ENCODE measurements at places on chromosomes 3 and 15. TPM values are rescaled to one million over a fixed set of nuclear protein-coding genes. Genes with fewer than 3 reads are reported as not detected.

DNA sequence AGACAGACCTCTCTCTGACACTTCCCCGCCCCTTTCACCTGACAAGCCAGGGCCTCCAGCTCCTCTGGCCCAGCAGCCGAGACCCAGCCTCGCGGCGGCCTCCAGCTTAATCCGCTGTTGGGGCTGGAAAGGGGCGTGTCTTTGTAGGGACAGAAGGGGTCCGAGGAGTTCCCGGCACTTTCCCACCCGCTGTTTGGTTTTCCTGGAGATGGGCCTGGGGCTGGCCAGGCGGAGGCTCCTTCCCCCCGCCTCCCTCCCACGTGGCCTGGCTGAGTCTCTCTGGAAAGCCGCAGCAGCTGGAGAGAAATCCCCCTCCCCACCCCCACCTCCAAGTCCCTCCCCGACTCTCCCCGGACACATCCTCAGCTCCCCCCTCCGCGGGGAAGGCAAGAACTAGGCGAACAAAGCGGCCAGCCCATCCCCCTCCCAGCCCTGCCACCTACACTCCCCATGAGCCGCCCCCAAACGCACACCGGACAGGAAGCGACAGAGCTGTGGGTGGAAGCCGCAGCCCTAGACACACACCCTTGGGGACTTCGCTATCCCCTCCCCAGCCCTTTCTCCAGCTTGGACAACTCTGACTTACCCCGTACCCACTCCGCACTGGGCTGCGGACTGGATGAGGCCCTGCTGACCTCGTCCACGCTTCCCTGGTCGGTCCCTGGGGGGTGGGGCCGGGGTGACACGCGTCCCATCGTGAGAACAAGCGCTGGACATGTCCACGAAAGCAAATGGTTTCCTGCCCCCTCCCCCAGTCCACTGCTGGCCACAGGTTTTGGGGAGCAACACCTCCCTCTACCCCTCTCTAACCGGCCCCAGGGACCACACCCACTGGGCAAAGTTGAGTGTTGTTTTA, 1.2 kb downstream of the IGDCC4 start:
- H3K4me1 ChIP-seq, result peaks cover 13% of the 10 kb centered on the region
- H3K27ac ChIP-seq, result peak overlapping the region; percentile 14
- peak overlapping the region; percentile 34 for H3K4me3 ChIP-seq
- peak; percentile 50 for DNase-seq
- H3K36me3 ChIP-seq, result no peaks in the 10 kb centered on the region

DNA sequence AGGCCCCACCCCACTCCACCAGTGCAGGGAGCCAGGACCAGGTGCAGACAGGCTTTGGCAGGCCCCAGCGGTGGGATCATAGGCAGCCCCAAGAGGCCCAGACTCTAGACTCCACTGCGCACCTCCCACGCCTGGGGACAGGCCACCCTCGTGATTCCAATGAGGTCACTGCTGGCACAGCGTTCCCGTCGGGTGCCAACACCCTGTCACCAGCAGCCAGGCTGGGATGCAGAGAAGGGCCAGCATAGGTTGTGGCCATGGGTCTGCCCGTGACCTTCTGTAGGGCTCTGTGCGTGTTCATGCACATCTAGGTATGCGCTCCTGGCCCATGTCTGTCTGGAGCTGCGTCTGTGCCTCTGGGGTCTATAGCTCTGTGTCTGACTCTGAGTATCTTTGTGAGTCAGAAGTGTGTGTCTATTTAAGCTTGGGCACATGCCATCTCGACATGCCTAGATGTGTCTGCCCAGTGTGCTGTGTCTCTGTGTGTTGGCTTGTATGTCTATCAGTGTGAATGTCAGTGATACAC, 13.0 kb downstream of the VIPR1 start:
- no peaks in the 10 kb centered on the region for H3K27me3 ChIP-seq
- peak overlapping the region; percentile 84 for H3K27ac ChIP-seq
- H3K36me3 ChIP-seq, result no peaks in the 10 kb centered on the region
- no peak overlapping the region for H3K4me3 ChIP-seq

- no peaks in the 10 kb centered on the region for H3K4me1 ChIP-seq
- no peak overlapping the region for H3K4me3 ChIP-seq
- no peaks in the 10 kb centered on the region for H3K27me3 ChIP-seq
- no peaks in the 10 kb centered on the region for H3K36me3 ChIP-seq
These were observed 75.2 kb upstream of the GRM7 start for GRCh38 chr3:6785726-6786125.

DNA sequence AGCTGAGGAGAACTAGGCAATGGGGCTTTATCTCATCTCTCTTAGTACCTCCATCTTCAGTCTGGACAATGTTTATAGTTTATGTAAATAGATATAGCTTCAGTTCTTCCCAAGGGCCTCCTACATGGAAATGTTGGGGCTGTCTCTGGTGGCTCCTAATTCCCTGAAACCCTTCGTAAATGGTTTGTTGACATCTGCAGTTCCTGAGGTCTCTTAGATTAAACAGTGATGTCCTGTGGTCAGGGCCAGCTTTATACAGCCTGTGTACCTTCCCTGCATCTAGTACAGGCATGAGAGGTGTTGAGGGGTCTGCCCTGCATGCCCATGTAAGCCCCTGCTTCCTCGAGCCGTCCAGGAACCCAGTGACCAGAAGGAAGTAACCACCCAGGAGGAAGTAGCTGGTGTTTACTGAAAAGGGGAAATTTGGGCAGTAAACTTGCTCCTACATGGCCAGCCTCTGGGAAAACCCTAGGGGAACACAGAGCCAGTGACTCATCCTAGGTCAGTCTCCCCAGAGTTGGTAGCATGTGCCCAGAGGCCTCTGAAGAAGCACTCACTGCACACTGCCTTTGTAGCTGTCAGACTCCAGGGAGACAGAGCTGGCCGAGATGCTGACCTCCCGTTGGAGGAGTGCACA, 4.7 kb upstream of the TBC1D2B start:
- H3K27me3 ChIP-seq, result no peaks in the 10 kb centered on the region
- H3K36me3 ChIP-seq, result no peaks in the 10 kb centered on the region
- H3K4me3 ChIP-seq, result no peak overlapping the region
- no peak for DNase-seq

DNA sequence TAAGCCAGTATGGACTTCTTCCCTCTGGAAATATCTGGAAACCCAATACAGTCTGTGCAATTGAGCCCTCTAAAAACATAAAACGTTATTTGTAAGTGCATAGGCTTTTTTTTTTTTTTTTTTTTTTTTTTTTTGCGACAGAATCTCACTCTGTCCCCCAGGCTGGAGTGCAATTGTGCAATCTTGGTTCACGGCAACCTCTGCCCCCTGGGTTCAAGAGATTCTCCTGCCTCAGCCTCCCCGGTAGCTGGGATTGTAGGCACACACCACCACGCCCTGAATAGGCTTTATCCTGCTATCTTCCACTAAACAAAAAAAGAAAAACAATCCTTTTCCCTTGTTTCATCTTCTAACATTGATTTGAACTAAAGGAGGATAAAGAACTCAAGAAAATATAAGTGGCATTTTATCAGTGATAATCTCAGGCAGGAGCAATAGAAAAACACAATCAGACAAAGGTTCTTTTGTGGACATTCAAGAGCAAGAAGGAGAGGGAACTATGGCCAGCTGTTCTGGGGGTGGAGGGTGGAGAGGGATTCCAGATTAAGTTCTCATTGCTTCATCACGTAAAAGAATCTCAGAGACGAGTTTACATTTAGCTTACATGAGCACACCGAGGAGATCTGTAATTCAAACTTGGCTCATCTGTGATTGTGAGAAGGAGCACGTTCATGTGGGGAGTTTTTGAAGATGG, 68.6 kb downstream of the ITGB5 start:
- H3K27me3 ChIP-seq, result no peaks in the 10 kb centered on the region
- no peak overlapping the region for H3K4me3 ChIP-seq
- H3K4me1 ChIP-seq, result peaks cover 3% of the 10 kb centered on the region
- peaks cover 30% of the 10 kb centered on the region for H3K36me3 ChIP-seq

- H3K27me3 ChIP-seq, result no peaks in the 10 kb centered on the region
- DNase-seq, result peak; percentile 81
- H3K4me3 ChIP-seq, result no peak overlapping the region
- no peaks in the 10 kb centered on the region for H3K36me3 ChIP-seq
These were observed 626.1 kb downstream of the MAGI1 start for GRCh38 chr3:65412588-65412987.

DNA sequence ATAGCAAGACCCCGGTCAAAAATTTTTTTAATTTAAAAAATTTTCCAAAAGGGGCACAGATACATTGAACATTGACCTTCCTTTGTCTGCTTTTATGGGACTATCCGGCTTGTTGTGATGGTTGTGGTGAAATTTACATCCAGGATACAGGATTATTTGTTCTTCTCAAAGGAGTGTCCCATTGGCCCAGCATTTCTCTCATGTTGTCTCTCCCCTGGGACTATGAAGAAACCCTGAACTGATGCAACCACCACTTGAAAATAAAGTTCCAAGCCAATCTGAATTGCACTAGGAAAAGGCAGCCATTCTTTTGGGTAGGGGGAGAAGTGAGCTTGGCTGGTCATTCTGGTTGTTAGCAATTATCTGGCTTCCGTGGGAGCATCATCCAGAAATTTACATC, 58.4 kb downstream of the PPARG start:
- DNase-seq, result no peak
- H3K4me3 ChIP-seq, result no peak overlapping the region
- peaks cover 18% of the 10 kb centered on the region for H3K4me1 ChIP-seq
- no peaks in the 10 kb centered on the region for H3K27me3 ChIP-seq
- no peaks in the 10 kb centered on the region for H3K36me3 ChIP-seq

- H3K4me1 ChIP-seq, result no peaks in the 10 kb centered on the region
- no peak for DNase-seq
- H3K36me3 ChIP-seq, result no peaks in the 10 kb centered on the region
- H3K27ac ChIP-seq, result no peak overlapping the region
- H3K27me3 ChIP-seq, result no peaks in the 10 kb centered on the region
These were observed 150.3 kb upstream of the NR2F2 start for GRCh38 chr15:96180087-96180748.

DNA sequence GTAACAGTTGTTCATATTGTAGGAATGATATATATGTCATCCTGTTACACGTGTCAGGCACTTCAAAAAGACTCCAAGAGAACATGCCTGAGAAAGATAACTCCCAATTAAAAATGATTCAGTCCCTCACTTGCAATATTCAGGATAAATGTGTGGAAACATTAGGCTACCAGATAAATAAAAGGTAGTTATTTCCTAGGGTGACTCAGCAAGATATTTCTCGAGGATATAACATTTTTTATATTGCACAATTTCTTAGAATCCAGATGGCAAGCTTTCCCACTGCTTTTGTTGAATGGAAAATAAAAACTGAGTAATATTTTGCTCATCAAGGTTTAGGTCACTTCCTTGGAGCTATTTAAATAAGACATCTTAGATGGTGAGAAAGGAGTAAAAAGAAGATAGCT, 181.4 kb downstream of the GAP43 start:
- no peaks in the 10 kb centered on the region for H3K36me3 ChIP-seq
- no peak for DNase-seq
- no peak overlapping the region for H3K4me3 ChIP-seq
- H3K27ac ChIP-seq, result no peak overlapping the region
- H3K4me1 ChIP-seq, result peaks cover 2% of the 10 kb centered on the region
- no peaks in the 10 kb centered on the region for H3K27me3 ChIP-seq

Gene AMOTL2
- 109 TPM for total RNA-seq

DNA sequence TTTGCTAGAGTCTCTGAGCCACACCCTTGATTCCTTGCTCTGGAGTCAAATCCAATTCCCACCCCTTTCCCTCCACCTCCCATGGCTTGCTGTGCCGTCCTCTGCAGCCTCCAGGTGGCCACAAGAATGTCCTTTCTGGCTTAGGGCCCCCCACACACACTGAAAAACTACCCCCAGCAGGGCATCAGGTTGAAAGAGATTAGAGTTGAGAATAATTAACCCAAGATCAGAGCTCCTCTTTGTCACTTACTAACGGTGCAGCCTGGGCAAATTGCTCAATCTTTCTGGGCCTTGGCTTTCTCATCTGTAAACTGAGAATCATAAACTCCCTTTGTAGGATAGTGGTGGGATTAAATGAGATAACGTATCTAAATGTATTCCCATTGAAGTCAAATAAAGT, 78.5 kb downstream of the MRPL46 start:
- H3K36me3 ChIP-seq, result no peaks in the 10 kb centered on the region
- no peak overlapping the region for H3K27ac ChIP-seq
- H3K4me3 ChIP-seq, result no peak overlapping the region
- no peaks in the 10 kb centered on the region for H3K4me1 ChIP-seq
- no peak for DNase-seq
- no peaks in the 10 kb centered on the region for H3K27me3 ChIP-seq

DNA sequence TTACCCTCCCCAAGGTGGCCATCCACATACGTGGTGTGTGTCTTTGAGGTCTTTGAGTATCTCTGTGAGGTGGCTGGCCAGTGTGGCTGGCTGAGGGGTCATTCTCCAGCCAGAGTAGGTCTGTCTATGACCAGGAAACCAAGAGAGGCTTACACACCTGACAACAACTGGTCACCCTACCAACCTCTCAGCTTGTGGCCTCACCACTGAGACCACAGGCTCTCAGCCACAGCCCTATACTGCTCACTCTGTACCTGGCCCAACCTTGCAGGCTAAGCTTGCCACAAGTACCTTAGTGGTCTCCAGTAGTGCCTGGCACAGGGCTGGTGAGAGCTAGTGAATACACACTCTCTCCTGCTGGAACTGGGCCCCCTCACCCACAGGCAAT, 5.1 kb downstream of the HEMK1 start:
- H3K27me3 ChIP-seq, result no peaks in the 10 kb centered on the region
- peaks cover 13% of the 10 kb centered on the region for H3K4me1 ChIP-seq
- no peak overlapping the region for H3K27ac ChIP-seq
- no peak overlapping the region for H3K4me3 ChIP-seq
- DNase-seq, result no peak

Gene HRG
- total RNA-seq, result not detected

DNA sequence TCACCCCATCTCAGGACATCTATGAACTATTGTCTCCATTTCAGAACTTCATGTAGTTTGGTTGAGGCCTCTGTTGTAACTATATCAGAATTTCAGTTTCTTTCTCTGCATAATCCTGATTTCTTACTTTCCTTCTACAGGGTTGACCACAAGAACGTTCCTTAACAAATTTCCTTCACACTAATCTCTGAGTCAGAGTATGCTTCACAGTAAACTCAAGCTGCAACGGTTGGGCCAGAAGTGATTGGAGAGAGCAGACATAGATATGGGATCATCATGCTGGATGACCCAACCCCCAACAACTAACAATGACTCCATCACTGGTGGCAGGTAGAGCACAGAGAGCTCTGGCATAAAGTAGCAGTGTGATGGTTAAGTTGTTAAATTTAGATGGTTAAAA, 128.8 kb upstream of the OSTN start:
- no peaks in the 10 kb centered on the region for H3K36me3 ChIP-seq
- H3K4me3 ChIP-seq, result no peak overlapping the region
- H3K27me3 ChIP-seq, result no peaks in the 10 kb centered on the region
- H3K4me1 ChIP-seq, result no peaks in the 10 kb centered on the region
- no peak for DNase-seq

DNA sequence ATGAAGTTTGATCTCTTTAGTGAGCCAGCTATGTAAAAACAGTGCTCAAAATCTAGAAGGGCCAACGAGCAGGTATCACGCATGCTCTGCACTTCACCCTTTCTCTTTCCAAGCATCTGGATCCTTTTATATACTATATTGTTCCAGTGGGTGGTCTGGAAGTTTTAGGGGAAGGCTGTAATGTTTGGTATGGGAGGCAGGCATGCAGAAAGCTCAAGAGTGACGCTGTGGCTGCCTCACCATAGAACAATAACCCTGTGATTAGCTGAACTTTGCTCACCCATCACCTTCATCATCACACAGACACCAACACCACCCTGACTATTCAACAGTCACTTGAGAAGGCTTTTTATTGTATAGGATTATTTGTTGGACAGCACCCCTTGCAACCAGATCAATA, 81.6 kb downstream of the FBN1 start:
- no peak for DNase-seq
- H3K27me3 ChIP-seq, result no peaks in the 10 kb centered on the region
- peaks cover 39% of the 10 kb centered on the region for H3K4me1 ChIP-seq
- no peak overlapping the region for H3K4me3 ChIP-seq
- no peak overlapping the region for H3K27ac ChIP-seq
